ENCODE measurements at places on chromosomes 1 and 21. TPM values are rescaled to one million over a fixed set of nuclear protein-coding genes. Genes with fewer than 3 reads are reported as not detected.

DNA sequence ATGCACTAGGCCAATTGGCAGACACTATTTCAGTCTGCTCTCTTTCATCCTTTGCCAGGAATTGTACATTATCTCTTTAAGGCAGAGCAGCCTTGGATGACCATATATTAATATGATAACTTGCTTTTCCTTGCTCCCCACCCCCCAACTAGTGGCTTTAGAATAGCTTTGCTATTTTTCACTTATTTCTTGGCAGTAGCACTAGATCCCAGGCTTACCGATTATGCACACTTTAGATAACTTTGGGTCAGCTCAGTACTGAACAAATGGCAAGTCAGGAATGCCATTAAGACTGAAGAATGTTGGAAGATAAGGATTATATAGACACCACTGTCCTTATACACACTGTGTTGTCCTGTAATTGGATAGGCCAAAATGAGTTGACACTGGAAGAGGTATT, 146.4 kb downstream of the FGGY start:
- no peak for DNase-seq

DNA sequence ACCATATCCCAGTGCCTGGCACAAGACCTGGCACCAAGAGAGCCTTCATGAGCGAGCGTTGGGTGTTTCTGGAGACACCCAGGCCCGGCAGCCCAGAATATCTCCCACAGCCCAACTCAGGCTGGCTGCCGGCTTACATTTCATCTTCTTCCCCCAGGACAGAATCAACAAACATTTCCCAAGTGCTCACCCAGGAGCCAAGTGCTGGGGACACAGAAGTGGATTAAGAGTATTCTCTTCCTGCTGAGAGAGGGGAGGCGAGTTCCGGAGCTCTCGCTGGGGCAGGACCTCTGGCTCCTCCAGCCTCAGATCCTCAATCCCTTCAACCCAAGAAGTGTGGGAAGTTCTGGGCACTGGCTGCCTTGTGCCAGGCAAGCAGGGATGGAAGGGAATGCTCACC, 23.6 kb downstream of the IFFO2 start:
- DNase-seq = no peak

DNA sequence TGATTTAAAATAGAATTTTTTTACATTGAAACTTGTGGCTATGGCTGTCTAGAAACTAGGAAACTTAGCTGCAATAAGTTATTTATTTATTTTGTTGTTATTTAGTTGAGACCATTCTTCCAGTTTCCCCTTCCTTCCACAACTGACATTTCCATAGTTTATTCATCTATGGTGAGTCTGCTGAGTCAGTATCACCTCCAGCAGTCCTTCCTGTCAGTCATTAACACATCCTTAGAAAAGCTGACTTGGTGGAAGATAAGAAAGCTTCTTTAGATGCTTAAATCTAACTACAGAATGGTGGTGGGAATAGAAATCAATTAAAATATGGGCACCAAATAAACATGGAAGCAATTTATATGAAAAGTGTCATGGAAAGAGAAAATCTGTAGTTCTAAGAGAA, 714.0 kb downstream of the RWDD3 start:
- no peak for DNase-seq

GRCh38 chr21:31873696-31874599, 1.1 kb downstream of the HUNK start:
- DNase-seq = peak; percentile 39

GRCh38 chr1:239676522-239677273, 290.3 kb downstream of the CHRM3 start:
- no peak for DNase-seq

DNA sequence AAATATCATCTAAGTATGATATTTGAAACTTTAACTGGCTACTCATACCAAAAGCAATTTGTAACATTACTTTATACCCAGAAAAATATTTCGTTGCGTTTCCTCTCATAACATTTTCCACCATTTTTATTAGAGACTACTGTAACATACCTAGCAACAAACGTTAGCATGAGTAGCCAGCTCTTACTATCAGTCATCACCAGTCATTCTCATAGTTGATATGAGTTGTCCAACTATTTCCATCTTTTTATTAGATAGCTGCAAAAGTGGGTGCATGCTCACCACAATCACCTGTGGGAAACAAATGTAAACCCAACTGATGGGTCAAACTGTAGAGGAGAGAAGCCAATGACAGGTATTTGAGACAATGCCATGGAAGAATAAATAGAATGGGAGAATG, 114.6 kb downstream of the AKT3 start:
- DNase-seq = no peak

- DNase-seq = no peak
Measured at GRCh38 chr1:43968348-43968948, 1.4 kb upstream of the DPH2 start.

DNA sequence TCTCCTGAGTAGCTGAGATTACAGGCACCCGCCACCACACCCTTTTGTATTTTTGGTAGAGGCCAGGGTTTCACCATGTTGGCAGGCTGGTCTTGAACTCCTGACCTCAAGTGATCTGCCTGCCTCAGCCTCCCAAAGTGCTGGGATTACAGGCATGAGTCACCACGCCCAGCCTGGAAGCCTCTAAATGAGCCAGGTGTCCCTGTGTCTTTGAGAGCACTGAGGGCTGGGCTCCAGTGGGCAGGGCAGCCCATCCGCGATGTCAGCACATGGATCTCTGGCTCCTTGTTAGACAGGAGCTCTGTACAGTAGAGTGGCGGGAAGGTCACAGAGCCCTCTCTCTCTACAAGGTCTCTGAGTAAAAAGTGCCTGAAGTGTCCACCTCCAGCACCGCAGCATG, 124.3 kb downstream of the PGBD5 start:
- DNase-seq = no peak

GRCh38 chr1:157700732-157701131, at the start of gene FCRL3:
FCRL3 (minus strand) TSS chr1:157700769; CDS start chr1:157700489, 280 bp downstream.
- peak; percentile 24 for DNase-seq

GRCh38 chr1:237279629-237280028, 237.6 kb downstream of the RYR2 start:
- no peak for DNase-seq

DNA sequence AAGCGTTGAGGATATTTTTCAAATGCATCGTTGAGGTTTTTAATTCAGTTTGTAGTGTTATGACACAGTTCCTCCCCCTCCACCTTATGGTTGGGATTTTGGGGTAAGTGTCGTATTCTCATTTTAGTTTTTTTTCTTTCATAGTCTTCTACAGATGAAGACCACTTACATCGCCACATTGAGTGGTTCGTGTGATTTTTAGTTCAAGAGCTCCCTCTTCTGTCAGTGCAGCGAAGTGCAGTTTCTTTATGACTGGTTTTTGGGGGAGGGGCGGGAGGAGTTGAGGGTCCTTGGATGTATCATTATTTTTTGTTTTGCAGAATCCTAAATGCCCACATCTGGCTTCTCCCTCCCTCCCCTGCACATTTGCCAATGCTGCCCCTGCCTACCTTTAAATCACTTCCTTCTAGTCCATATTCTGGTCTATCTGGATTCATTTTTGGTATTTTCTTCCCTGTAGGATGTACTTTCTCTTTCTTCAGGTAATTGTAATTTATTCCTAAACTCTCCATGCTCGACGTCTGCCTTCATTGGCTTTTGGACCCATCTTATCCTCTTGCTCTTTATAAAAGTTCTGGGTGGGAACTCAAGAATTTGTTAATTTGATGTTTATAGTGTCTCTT, 433.1 kb downstream of the CAMTA1 start:
- DNase-seq = peak; percentile 55

DNA sequence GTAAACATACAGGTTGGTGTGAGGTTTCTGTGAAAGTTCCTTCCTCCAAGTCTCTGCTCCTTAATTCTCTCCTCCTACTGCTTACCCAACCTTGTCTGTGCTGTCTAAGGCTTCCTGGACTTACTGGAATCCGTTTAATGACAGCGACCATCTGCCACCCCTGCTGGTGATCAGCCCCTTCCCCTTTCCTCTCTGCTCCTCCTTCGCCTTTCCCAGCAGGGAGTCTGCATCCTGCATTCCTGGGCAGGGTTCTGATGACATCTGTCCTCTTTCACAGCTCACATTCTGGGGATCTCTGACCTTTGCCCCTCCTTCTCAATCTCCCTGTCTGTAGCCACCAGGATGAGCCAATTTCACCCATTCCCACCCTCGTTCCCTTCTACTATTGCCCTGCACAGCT, 66.5 kb downstream of the KIRREL1 start:
- no peak for DNase-seq

DNA sequence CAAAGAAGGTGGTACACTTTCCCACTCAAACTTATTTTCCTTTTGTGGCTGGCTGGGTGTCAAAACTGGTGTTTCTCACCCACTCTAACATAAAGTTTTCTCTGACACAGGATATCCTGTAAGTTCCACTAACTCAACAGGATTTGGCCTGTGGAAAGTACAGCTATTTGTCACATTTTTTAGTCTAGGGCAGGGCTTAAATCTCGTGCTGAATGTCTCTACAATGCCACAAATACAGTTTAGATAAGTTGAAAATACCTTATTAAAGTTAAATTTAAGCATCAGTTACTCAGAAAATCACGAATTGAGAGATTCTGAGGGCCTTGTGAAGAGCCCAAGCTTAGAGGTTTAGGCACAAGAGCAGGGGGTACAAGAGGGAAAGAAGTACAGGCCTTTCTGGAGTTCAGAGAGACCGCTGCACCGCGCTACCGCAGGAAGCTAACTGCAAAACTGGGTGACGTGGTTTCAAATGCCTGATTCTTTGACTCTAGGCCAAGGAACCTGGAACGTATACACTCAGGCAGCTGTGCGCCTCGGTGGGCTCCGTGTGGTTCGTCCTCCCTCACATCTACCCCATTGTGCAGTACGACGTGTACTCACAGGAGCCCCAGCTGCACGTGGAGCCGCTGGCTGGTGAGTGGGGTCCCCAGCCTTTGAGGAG, 23.4 kb upstream of the PWP2 start:
- no peak for DNase-seq

- no peak for DNase-seq
Measured at GRCh38 chr1:154777154-154777553, 92.9 kb downstream of the KCNN3 start.

DNA sequence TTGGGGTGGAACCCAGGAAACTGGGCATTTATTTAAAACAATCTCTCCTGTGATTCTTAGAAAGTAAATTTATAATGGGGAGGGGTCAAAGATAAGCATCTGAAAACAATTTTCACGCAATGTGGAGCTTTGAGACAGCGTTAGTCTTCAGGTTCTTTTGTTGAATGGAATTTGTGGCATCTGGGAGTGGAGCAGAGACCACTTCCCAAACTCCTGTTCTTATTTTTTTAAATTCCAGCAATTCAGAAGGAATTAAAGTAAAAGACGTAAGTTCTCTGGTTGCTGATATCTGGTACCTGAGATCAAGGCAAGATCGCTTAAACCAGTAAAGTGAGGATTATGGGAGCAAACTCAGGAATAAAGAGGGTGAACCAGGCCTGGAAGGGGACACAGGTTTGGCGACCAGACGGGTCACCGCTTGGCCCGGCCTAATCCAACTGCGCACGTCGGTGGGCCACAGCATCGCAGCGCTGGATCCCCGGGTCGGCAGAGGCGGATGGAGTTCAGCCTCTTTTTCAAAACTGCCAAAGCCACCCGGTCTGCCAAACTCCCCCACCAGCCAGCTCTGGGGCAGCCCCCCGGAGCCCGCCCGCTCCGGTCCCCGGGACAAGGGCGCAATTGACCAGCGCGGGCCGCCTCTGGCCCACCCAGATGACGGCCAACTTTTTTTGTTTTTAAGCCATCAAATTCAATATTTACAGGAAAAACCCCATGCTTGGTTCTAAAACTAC, 754 bp upstream of the PDPN start:
- no peak for DNase-seq

GRCh38 chr1:230210326-230210980, 143.4 kb downstream of the GALNT2 start:
- no peak for DNase-seq

The CREB3L4 gene
- total RNA-seq = 32.0 TPM

The SLC45A3 gene
- 5.3 TPM for total RNA-seq

The S100A1 gene
- not detected for total RNA-seq

The GUCA2A gene
- total RNA-seq = not detected

The ZNF648 gene
- not detected for total RNA-seq

All from OCI-LY7 (cell line).